Endothelial cell (in vitro differentiated cells): ENCODE measurements at places on chromosomes 13 and 19.

- no peak for DNase-seq
These were observed 37.3 kb downstream of the KLF2 start for GRCh38 chr19:16361926-16362325.

DNA sequence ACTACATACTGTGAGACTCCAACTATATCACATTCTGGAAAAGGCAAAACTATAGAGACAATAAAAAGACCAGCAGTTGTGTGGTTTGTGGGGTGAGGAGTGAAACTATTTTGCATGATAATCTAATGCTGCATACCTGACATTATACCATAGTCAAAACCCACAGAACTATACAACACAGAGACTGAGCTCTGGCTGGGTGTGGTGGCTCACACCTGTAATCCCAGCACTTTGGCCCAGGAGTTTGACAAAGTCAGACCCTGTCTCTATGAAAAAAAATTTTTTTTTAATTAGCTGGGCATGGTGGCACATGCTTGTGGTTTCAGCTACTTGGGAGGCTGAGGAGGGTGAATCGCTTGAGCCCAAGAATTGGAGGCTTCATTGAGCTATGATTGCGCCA, 11.9 kb downstream of the ZNF541 start:
- DNase-seq, result no peak

- DNase-seq, result no peak
These were observed 58.5 kb downstream of the SPATA13 start for GRCh38 chr13:24218977-24219376.

DNA sequence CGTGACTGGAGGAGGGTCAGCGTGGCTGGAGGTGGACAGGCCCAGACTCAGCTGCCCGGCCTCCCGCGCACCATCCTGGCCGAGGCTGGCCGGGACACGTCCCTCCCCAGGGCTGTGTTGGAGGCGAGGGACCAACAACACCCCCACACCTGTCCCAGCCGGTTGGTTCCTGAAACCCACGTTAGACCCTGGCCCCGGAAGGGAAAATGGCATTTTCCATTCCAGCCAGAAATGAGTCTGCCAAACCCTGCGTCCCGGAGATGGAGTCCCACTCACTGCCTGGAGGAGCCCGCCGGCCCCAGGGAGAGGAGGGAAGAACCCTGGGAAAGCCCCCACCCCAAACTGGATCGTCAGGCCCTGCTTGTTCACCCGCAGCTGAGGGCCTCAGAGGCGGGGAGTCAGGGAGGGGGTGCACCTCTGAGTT, 4.8 kb upstream of the WDR18 start:
- no peak for DNase-seq

DNA sequence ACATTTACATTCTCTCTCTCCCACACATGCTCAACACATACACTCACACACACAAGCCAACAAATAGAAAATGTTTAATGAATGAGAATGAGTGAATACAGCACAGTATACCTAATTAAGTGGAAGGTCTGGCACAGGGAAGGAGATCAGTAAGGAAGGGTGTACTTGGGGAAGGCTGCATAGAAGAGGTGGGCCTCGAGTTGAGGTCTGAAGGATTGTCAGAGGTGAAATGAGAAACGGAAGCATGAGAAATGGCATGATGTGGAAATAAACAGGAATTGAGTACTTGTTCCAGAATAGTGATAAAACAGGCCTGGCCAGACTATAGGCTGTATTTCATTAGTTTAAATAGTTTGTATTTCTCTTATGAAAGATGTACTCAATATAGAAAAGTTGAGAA, 136.2 kb downstream of the FLT1 start:
- no peak for DNase-seq

GRCh38 chr19:45528744-45529419, 21.6 kb downstream of the VASP start:
- DNase-seq, result peak; percentile 34

GRCh38 chr13:103528437-103528836, 462.2 kb upstream of the SLC10A2 start:
- no peak for DNase-seq

- peak; percentile 67 for DNase-seq
These were observed 335 bp upstream of the SOX1 start for GRCh38 chr13:112066624-112067004.

- DNase-seq, result no peak
These were observed 5.5 kb downstream of the UPK1A start for GRCh38 chr19:35671818-35672217.

GRCh38 chr13:49124693-49125304, 95.3 kb upstream of the MLNR start:
- DNase-seq, result no peak

DNA sequence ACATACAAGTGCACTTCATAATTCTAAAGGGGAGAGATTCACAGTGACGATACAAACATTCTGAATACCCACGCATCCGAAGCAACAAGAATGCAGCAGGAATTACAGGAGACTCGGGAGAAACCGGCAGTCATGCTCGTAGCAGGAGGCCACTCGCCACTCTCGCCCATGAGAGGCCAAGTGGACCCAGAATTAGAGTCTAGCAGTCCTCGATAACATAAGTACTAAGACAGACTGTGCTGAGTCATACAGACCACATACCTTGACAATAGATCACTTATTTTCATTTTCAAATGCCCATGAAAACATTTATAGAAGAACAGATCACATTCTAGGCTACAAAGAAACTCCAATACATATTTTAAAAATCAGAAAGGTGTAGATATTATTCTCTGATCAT, 299.1 kb upstream of the TSHZ3 start:
- no peak for DNase-seq

GRCh38 chr13:61202042-61202441, 213.6 kb downstream of the PCDH20 start:
- no peak for DNase-seq

GRCh38 chr19:50326101-50326664, 3.0 kb downstream of the KCNC3 start:
- DNase-seq, result no peak

DNA sequence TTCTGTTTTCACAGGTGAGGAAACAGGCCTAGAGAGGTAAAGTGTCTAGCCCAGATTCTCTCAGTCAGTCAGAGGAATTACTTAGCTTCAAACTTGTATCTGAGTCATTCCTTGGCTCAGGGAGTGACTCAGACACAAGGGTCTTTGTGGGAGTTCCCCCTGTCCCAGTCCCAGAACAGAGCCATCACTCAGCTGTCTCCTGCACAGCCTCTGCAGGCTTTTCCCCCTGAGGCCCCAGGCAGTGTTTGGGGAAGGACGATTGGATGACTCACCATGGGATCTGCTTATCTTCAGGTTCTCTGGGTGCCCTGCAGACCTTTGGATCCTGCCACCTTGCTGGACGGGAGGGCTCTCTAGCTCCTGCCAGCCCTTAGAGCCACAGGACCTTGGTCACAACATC, 13.2 kb downstream of the ZNF793 start:
- no peak for DNase-seq

GRCh38 chr13:112783135-112783977, 93.5 kb downstream of the ATP11A start:
- DNase-seq, result no peak

DNA sequence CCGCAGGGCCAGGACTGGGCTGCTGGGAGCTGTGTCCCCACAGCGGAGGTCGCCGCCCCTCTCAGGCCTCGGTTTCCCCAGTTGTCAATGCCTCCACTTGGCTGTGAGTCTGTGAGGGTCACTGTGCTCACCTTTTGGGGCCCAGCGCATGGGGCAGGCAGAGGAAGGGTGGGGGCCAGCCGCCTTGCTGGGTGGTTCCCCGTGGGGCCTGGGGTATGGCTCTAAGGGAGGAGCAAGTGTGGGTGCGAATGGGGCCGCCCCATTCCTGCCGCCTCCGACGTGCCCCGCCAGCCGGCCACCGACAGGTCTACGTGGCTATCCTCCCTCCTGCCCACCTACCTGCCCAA, 800 bp upstream of the FGF22 start:
- DNase-seq, result no peak

GRCh38 chr19:50513746-50514345, at the start of gene ASPDH:
Gene ASPDH, minus strand, starts transcription at chr19:50513913. Its CDS starts 90 bp downstream, at chr19:50513823.
- DNase-seq, result no peak
